ENCODE measurements at places on chromosomes 7 and 10.

- no peak for DNase-seq
These were observed 4.2 kb downstream of the SMARCD3 start for GRCh38 chr7:151244196-151244840.

DNA sequence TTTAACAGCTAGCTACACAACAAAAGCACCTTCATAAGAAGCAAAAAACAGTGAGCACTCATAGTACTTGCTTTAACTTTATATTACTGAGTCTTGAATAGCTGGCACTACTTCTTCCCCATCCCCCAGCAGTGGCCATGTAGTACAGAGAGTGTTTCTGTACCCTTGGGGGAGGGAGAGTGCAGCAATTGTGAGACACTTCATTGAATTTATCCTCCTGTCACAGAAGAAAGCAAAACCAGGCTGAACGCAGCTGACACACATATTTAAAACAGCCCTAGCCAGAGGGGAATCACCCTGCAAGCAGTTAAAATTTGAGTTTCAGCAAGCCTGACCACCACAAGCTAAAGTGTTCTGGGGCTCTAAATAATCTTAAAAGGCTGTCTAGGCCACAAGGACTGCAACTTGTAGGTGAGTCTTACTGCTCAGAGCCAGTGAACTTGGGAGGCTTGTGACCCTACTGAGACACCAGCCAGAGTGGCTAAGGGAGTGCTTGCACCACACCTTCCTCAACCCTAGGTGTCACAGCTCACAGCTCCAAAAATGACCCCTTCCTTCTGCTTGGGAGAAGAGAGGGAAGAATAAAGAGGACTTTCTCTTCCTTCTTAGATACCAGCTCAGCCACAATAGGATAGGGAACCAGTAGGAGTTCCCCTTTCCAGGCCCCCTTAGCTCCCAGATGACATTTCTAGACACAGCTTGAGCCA is 97.7 kb upstream of the MEOX2 start:
- no peak for DNase-seq

GRCh38 chr7:2775785-2776184 is 68.3 kb downstream of the GNA12 start:
- DNase-seq = no peak

GRCh38 chr10:35907548-35907947 is 265.5 kb upstream of the FZD8 start:
- DNase-seq = no peak

DNA sequence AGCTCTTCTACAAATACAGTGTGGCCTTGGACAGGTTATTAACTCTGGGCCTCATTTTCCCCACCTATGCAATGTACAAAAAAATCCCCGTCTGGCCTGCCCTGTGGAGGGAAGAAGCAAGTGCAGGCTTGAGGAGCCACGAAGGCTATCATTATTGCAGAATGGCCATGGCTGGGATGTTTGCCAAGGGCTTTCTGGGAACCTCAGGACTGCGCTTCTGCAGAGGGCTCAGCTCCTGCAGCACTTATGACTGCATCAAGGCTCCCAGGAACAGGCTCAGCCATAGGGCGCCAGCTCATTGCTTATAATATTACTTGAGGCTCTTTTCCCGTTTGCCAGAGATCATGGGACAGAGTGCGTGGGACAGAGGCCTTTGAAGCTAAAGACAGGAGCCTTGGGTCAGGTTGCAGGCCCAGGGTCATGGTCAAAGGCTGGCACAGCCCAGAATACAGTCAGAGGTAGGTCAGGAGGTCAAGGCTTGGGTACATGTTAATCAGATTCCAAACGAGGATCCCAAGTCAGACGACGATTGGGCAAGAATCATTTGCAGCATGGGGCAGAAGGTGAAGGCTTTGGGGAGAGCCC is 20.6 kb upstream of the C10orf105 start:
- no peak for DNase-seq

- DNase-seq = peak; percentile 47
These were observed 46.2 kb downstream of the AOC1 start for GRCh38 chr7:150898475-150899011.

- DNase-seq = no peak
These were observed 21.7 kb downstream of the SCD start for GRCh38 chr10:100368721-100369120.

DNA sequence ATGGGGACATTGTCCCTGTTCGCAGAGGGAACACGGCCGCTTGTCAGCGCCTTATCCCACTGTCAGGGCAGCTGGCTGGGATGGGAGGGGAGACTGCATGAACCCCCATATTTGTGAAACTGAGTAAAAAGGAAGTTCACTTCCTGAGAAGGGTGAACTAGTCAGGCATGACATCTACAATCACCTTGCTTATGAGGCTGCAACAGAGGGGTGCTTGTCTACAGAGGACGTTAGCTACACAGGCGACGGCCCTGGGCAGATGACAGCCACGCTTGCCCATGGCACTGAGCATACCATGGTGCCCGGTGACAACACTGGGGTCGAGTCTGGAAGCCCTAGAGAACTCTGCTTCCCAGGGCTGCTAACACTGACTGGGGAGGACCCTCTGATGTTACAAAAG is 46.0 kb upstream of the KDM7A start:
- DNase-seq = no peak

DNA sequence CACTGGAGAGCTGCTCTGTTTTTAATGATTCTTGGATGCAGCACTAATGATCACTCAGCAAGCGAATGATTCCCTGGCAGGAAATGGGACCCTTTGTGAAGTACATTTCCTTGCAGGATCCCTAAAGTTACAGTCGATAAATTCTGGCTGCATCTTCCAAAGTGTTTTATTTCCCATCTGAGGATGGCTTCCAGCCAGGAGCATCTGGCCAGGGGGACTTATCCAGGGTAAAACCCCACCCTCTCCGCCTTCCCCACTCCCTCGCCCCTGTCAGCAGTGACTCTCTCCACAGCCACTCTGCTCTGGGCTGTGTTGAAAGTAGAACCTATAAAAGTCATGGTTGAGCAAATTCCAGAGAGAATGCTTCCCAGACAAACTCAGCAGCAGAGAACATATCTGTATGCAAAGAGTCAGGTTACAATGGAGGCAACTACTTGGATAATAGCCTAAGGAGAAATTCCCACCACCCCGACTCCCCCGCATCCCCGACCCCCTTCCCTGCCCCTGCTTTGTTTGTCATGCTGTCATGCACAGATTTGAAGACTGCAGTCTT is 111.0 kb upstream of the ANLN start:
- DNase-seq = no peak

- no peak for DNase-seq
These were observed 34.7 kb upstream of the SLC35B4 start for GRCh38 chr7:134351424-134351823.

GRCh38 chr10:19918794-19919193 is 102.6 kb downstream of the PLXDC2 start:
- no peak for DNase-seq

GRCh38 chr10:69500864-69501468 is 49.7 kb downstream of the TSPAN15 start:
- no peak for DNase-seq

- no peak for DNase-seq
These were observed 94.5 kb downstream of the INPP5A start for GRCh38 chr10:132632091-132632561.

- no peak for DNase-seq
These were observed 21.6 kb upstream of the TSPAN33 start for GRCh38 chr7:129122751-129123509.

DNA sequence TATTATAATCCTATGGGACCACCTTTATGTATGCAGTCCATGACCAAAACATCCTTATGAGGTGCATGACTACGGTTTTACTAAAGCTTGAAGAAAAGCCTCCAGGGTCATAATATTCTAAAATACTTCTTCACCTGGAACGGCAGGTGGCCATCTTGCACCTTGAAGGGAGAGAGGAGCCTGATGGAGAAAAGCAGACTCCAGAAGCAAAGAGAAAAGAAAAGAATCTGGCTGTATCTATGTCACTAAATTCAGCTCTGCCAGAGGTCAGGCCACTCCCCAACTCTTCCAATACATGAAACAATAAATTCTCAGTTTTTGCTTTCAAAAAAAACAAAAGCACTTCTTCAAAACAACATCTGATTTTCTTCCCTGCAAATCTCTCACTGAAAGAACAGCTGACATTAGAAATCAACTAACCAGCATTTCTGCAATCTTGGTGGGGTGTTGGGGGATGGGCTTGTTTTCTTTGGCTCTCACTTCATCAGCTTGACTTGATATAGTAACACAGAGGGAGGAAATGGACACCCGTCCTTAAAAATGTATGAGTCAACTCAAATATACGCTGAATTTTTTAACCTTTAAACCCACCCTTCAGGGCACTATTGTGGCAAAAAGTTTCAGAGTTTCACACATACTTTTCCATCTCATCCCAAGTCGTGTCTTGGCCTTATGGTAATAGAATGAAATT is 21.7 kb downstream of the HIBADH start:
- peak; percentile 18 for DNase-seq
